ENCODE measurements at places on chromosomes 6 and 20.

DNA sequence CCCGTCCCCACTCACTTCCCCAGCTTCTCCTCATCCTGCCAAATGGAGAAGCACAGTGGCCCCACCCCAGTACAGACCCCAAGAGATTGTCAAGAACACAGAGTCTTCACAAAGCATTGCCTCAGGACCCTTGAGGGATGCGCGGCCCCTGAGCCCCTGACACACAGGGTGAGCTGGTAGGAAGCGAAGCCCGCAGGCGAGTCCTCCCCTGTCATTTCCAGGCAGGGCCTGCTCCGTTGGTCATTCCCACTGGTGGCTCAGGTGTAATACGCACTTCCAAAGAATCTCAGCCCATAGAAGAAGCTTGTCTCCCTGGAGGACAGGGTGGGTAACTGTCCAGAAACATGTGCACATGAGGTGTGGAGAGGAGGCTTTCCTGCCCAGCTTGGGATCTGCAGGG is 404.2 kb downstream of the THBS2 start:
- DNase-seq = no peak

DNA sequence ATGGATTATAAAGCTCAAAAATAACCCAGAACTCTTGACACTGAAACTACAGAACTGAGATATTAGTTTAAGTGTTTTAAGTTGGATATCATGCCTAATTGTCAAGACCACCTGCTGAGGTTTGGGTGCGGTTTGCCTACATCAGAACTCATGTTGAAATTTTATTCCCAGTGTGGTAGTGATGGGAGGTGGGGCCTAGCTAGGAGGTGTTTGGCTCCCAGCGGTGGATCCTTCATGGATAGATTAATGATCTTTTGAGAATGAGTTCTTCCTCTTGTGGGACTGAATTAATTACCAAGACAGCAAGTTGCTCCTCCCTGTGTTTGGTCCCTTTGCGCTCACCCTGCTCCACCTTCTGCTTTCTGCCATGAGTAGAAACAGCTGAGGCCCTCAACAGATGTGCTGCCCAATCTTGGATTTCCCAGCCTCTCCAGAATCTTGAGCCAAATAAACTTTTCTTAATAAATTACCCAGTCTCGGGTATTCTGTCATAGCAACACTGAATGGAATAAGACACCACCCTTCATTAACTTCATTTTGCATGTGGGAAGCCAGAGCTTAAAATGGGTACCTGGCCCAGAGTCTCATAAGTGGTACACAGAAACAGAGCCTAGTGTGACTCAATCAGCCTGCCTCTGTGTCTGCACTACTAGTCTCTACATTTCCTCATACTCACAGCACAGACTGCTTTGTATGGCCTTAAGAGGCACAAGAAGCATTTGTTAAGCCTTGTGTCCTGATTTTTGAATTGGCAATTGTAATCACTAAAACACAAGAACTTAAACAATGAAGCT is 158.4 kb downstream of the IBTK start:
- DNase-seq = no peak

DNA sequence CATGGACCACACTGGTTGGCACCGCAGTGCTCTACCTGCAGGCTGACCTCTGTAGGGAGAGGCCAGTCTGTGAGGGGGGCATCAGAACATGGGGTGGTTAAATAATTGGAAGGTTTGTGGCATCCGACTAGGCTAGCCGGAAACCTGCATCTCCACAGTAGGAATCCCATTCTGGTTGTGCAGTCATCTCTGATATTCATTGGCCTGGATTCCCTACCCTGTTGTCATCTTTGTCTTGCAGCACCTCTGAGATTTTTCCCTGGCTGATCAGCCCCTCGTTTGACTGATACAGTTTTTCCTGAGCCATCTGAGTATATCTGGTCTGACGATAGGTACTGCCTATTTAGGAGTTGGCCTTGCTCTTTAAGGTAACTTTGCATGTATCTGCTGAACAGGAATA is 259.4 kb downstream of the TMEM242 start:
- DNase-seq = no peak

DNA sequence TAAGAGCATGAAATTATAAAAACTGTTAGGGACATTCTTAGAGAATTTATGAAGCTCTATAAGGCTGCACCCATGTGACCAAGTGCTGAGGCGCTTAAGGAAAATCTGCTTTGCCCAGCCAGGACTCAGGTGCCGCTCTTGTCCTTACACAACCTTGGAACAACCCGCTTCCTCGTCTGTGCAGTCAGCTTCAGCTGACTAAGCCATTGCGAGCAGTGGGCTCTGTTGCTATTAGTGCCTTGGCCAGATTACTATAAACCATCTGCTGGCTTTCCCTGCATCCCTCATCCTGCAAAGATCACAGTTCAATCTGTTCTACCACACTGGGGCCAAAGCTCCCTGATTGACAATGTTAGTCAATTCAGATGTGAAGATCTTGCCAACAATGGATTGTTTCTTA is 89.1 kb upstream of the E2F3 start:
- no peak for DNase-seq

DNA sequence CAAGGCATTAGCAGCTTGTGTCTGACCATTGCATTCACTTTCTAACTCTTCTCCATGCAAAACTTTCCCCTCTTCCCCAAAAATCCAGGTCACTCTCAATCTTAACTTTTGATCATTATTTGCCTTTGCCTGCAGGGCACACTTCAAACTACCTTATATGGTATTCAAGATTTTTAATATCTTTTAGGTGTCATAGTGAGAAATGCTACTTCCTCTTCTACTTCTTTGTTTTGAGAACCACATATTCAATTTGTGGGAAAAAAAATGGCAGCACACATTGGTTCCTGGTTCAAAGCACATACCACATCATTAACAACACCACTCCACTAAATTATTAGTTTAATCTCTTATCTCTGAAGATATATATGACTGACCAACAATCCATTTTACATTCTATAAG is 1267.0 kb upstream of the CITED2 start:
- no peak for DNase-seq

GRCh38 chr20:44856442-44856841 is 29.1 kb upstream of the YWHAB start:
- no peak for DNase-seq

GRCh38 chr6:143117108-143117507 is 56.4 kb downstream of the AIG1 start:
- no peak for DNase-seq

DNA sequence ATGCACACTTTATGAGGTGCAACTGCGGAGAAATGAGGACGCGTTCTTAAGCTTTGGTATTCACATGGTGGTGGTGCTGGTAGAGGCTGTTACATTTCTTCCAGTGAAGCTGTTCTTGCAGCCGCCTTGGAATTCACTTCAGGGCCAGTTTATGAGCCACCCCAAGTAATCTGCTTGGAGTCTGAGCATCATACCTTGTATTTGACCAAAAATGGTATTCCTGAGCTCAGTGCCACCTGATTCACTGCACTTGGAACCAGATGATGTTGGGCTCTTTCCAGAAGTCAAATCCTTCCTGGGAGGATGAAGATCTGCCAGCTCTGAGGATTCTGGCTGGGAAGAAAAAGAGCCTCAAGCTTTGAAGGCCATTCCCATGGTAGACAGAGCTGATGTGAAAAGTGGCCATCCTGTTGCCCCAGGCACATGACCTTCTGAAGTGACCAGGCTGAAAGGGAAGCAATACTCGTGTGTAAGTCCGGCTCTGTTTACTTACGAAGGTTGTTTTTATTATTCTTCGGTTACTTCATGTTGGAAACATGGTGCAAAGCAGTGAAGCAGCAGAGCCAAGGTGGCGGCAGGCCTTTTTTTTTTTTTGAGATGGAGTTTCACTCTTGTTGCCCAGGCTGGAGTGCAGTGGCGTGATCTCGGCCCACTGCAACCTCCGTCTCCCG is 7.7 kb downstream of the MANBAL start:
- DNase-seq = no peak

GRCh38 chr6:105174512-105174911 is 5.3 kb downstream of the POPDC3 start:
- DNase-seq = no peak

GRCh38 chr6:403659-404655 is 12.4 kb downstream of the IRF4 start:
- DNase-seq = no peak

DNA sequence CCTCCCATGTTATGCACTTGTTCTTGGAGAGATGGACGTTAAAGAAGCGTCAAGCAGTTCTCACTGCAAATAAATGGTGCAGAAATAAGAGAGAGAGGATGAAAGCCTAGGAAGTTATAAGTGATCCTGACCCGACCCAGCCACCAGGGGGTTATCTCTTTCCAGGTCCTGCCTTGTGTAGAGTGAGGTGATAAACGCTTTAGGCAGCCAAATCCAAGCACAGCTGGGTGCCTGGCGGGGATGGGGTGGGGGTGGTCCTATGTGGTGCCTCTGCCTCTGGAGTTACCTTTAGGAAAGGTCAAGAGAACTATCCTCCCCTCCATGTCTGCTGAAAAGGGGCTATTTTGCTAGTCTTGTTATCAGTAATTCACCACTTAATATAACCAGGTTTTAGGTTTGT is 9.2 kb upstream of the TFAP2A start:
- DNase-seq = no peak

DNA sequence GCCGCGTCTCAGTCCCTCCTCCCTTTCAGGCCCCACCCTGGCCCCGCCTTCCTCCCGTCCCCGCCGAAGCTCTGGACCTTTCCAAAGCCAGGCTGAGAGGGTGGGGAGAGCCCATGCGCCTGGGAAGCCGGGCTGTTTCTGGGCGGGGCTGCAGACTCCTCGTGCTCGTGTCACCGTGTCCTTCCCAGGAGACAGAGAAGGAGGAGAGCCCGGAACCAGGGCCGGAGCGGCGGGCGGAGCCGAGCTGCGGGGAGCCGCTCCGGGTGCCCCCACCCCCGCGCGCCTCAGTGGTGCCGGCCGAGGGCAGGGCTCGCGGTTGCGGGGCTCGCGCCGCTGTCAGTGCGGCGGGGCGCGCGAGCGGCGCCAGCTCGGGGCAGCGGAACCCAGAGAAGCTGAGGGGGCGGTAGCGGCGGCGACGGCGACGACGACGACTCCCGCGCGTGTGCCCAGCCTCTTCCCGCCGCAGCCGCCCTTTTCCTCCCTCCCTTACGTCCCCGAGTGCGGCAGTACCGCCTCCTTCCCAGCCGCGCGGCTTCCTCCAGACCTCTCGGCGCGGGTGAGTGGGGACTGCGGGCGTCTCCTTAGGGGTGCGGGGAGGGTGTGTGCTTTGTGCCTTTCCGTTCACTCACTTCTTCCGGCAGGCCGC is at the start of gene RALY:
RALY (plus strand) TSS at position 336 of the 646 bp plus-strand sequence. CDS start 78,164 bp downstream, outside the sequence.
- DNase-seq = peak; percentile 96

- DNase-seq = no peak
Observed at GRCh38 chr6:21664314-21665109, 71.0 kb downstream of the SOX4 start.

- no peak for DNase-seq
Observed at GRCh38 chr6:68473433-68474210, 161.5 kb upstream of the ADGRB3 start.

DNA sequence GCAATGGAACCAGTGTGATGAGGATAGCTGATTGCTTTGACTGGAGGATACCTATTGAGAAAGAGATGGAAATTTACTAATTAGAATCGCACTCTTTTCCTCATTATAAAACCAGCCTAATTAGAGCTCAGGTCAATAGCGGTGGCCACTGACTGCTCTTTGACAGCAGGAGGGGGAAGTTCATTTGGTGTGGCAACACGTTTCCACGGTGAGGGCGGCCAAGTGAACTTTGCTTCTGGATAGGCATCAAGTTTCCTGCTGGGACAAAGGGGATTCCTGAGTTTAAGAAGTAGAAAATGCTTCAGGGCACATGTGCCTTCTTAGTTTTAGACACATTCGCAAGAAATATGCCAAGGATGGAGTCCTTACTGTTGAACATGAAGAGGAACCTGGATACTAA is 145.3 kb upstream of the NRN1 start:
- no peak for DNase-seq

GRCh38 chr6:31586008-31586407 is at the start of gene LST1:
Gene LST1, plus strand, starts transcription at chr6:31586277. Its CDS starts 1,023 bp downstream, at chr6:31587300.
- DNase-seq = no peak

DNA sequence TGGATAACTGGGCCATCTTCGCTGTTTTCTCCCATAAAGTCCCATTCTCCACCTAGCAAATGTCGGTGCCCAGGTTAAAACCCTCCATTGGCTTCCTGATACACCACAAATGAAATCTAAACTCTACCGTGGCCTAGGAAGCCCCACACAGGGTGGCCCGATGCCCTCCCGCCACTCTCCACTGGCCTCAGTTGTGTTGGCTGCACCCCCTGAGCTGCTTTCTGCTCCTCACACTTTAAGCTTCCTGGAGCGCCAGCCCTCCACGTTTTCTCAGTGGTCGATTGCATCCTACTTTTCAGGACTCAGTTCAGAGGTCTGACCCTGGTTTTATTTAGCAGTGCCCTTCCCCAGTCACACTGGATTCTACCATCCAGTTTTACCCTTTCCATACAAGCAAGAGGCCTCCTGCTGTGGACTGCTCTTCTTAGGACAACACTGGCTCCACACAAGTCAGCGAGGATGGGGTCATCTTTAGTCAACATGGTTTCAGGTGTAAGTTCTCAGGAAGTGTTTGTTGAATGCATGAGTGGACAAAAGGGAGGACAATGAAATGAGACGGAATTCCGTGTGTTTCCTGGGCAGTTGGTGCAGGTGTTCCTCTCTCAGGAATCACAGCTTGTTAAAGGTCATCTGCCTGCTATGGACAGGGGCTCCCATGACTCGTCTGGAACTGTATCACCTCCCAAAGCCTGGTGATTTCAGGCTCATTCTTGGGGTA is 124.1 kb downstream of the SULF2 start:
- no peak for DNase-seq

DNA sequence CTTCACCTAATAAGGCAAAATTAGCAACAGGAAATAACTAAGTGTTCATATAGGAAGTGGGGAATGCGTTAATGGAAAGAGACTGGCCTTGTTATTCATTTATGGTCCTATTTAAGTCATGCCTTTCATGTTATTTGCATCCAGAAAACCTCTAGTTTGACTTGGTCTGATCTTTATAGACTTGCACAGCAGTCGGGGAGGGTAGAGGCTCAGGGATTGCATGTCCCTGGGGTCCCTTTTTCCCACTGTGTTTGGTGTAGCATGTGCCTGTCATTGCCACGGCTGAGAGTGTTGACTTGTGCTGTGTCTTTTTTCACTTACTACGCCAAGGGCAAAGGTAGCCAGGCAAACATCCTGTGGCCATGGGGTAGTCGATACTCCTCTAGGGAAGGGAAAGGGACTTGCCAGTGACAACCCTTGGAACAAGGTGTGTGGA is 105.4 kb upstream of the RIN2 start:
- no peak for DNase-seq

Data from stimulated activated CD4-positive, alpha-beta T cell treated with anti-CD3 and anti-CD28 coated beads, Interleukin-12 subunit alpha, Interleukin-12 subunit beta, amount 100 ng/mL, for 48 hours (primary cell).